ENCODE measurements at places on chromosomes 12 and 14.
A peak's percentile ranks its signal among the peaks of the same experiment; 100 is the strongest.

GRCh38 chr12:52622349-52622748, 4.0 kb upstream of the KRT73 start:
- no peak for DNase-seq

- DNase-seq, result no peak
Observed at GRCh38 chr12:122887819-122888212, 8.1 kb downstream of the VPS37B start.

- DNase-seq, result no peak
Observed at GRCh38 chr12:46451276-46452021, 78.9 kb upstream of the SLC38A2 start.

DNA sequence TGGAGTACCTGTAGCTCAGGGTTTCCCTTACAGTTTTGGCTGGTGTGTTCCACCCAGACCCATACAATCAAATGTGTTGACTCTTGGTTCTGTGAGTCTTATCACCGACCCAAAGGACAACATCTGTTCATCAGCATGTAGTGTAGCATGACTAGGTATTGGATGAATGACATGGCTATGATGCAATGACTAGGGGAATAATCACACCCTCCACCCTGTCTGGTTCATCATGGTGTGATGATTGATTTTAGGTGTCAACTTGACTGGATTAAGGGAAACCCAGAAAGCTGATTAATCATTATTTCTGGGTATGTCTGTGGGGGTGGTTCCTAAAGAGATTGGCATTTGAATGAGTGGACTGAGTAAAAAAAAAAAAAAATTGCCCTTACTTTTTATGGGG, 311.3 kb downstream of the DPF3 start:
- no peak for DNase-seq

DNA sequence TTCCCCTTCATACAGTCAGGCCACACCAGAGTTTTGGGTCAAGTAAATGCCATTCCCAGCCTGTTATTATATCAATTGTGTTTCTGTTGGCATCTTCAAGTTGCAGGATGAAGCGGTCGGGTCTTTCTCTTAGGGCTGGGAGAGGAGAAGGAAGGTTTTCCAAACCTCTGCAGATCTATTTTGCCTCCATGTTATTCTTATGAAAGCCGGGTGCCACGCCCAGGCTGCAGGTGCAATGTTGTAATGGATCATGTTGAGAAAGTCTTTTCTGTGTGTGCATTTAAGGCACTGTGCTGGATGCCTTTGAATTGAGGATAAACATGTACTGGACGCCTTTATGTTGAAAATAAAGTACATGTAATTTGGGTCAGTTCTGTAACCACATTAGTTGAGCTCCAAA, 164.4 kb upstream of the HIF1A start:
- DNase-seq, result no peak

- DNase-seq, result no peak
Observed at GRCh38 chr12:64876388-64877071, 52.1 kb downstream of the TBC1D30 start.

- no peak for DNase-seq
Observed at GRCh38 chr12:12070674-12071656, at the start of gene BCL2L14. BCL2L14 (plus strand) TSS chr12:12070939; CDS start chr12:12079306, 8,367 bp downstream.

DNA sequence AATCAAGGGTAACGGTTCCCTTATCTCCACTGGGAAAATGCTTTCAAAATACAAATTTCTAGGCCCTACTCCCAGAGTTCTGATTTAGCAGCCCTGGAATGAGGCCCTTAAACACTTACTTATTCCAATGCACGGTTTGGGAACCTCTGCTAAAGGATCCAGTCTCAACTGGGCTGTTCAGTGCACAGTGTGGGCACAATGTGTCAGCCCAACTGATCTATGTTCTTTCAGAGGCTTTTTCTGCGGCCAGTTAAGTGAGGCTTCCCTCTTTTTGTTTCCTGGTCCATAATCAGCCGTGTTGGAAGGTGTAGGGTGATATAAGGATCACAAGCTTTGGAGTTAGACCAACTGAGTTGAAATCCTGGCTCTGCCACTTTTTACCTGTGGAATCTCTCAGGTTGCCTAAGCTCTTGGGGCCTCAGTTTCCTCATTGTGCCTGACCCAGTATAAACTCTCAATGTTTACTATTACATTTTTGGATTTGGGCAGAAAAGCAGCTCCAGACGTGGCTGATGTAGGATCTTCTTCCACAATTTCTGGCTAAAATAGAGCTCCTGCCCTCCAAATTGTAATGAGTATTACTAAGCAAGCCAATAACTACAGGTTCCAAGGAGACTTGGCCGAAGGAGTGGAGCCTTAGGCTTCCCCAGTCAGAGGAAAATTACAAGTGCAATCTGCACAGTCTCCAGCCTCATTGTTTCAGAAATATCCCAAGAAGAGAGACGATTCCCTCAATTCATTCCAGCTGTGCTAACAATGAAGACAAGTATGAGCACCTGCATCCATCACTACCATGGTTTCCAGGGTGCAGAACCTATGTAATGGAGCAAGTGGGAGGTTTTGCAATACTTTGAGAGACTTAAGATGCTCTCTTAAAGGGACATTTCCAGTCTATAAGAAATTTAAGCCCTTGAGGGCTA, 2.3 kb upstream of the ANGEL1 start:
- no peak for DNase-seq

- no peak for DNase-seq
Observed at GRCh38 chr12:119784673-119785072, 92.4 kb downstream of the CIT start.

DNA sequence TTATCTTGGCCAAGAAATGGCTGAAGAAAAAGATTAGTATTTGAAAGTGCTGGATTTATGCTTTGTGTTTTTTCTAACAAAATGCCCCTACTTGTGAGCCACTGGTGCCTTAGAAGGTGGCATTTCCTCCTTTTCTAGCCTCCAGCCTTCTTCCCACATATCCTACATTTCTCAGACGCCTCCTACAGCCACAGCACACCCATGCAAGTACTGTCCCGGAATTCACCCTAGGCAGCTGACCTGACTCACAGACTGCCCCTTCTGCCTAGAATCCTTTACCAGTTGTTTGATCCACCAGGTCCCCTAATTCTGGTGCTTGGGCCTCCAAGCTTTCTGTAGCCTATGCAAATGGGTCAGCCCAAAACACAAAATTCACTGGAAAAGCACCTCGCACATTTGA, 166.0 kb downstream of the FOXN3 start:
- no peak for DNase-seq

DNA sequence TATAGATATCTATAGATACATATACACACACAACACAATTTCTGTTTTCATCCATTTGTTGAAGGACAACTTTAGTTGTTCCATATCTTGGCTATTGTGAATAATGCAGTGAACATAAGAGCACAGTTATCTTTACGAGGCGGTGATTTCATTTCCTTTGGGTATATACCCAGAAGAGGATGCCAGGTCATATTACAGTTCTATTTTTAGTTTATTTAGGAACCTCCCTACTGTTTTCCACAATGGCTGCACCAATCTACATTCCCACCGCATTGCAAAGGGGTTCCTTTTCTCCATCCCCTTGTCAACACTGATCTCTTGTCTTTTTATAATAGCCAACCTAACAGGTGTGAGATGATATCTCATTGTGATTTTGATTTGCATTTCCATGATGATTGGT, 143.4 kb upstream of the ARHGAP5 start:
- DNase-seq, result no peak

DNA sequence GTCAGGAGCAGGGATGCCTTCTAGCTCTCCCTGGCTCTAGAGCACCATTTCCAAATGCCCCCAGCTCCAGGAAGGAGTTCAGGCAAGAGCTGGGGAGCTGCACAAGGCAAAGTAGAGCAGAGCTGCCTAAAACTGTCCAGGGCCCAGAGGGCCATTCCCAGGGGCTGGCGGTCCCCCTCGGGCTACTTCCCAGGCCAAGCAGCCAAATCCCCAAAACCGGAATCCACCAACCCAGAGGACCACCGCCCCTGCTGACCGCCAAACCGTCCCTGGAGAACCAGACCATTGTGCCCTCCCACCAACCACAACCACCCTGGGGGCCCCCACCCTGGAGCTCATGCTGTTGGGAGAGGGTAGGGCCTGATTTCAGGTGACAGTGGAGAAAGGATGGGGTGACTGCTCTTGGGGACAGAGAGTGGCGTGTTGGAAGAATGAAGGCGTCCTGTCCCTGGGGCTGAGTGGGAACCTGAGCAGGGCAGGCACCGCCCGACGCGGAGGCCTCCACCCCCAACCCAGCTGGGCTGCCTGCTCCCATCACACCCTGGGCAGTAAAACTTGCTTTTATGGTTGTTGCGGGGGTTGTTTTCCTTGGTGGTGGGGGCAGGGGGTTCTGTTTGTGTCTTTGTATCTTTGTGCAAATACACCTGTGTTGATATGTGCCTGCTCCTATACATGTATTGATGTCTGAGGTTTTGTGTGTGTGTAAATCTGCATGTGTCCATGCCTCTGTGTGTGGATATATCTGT, 24.0 kb upstream of the KRT78 start:
- DNase-seq, result no peak

GRCh38 chr14:91869556-91869955, 2.2 kb upstream of the TC2N start:
- DNase-seq, result no peak

- no peak for DNase-seq
Observed at GRCh38 chr12:132646850-132647249, 28.3 kb downstream of the P2RX2 start.

GRCh38 chr12:54984658-54985376, at the start of gene TESPA1:
TESPA1 (minus strand) TSS chr12:54984762; CDS start chr12:54974562, 10,200 bp downstream.
- DNase-seq, result peak; percentile 70

GRCh38 chr14:95817271-95817670, 59.4 kb upstream of the TUNAR start:
- DNase-seq, result no peak

DNA sequence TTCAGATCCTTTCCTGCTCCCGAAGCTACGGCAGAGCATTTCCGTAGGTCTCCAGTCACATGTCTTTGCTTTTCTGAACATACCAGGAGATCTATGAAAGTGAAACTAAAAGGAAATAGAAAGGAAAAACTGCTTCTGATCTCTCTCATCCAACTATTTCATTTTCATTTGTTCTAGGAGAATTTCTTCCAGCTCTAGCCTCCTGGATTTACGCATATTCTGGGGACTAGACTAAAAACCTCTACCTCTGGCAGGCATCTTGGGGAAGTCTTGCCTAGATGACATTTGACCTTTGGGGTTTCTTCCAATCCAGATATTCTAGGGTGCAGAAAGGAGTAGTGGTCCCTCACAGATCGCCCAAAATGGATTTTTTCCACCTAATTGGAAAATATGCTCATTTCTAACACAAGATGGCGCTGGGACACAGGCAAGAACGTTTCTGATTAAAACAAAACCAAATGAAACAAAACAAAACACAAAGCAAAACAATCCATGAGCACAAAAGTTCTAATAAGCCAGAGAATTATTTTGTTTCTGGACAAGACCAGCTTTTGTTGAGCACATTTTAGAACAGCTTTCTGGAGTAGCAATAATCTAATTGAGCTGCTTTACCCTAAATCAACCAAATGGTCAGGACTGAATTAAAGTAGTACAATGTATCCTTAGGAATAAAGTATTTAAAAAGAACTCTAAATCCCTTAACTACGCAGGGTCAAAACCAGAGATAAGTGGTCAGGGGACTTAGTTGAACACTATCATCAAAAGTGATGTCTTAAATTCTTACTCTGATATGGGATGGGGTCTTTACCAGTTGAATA, 12.3 kb upstream of the PARP11 start:
- peak; percentile 16 for DNase-seq

GRCh38 chr12:72006766-72007165, 68.1 kb downstream of the TPH2 start:
- DNase-seq, result no peak

DNA sequence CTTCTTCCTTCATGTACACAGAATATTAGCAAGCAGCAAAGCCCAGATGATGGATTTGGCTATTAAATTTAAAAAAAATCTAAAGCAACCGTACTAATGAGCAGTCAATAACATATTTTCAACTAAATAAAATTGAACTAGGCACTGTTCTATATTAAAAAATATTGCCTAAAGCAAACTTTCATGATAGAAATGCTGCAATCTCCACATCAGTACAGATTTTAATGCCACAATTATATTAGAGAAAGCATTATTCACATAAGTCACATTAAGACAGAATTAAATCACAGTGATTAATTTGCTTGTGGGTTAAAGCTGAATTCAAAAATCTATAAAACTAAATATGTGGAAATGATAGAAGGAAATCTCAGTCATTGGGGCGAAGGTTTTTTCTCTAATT, 200.7 kb downstream of the KCNH5 start:
- DNase-seq, result no peak

DNA sequence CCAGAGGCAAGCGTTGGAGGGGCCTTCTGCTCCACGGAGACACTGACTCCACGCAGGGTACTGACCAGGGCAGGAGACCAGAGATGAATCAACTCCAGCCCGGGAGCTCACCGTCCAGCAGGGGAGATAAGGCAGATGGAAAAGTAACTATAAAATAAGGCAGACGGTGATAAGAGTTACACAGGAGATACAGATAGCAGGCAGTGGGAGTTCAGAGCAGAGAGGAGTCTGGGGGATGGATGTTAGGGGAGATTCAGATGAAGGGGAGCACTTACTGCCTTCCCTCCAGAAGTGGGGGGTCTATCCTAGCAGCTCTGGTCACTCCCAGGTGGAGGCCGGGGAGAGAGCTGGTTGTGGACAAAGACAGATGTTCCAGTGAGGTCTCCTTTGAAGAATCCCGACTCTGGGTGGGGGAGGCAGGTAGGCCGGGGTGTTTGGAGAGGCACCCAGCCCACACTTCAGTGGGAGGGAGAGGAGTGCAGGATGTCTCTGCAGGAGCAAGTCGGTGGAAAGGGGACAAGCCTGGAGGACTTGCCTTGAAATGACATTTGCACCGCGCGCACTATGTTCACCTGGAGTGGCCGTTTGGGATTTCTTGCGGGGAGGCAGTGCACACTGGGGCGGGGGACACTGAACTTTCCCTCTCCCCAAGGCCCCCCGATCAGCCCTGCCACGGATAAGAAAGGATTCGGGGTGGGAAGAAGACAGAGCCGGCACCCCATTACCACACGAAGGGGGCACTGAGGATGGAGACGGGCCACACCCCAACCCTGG, 1.2 kb downstream of the PITPNM2 start:
- DNase-seq, result no peak

GRCh38 chr12:99746538-99746937, 99.0 kb downstream of the GARIN6 start:
- DNase-seq, result no peak

DNA sequence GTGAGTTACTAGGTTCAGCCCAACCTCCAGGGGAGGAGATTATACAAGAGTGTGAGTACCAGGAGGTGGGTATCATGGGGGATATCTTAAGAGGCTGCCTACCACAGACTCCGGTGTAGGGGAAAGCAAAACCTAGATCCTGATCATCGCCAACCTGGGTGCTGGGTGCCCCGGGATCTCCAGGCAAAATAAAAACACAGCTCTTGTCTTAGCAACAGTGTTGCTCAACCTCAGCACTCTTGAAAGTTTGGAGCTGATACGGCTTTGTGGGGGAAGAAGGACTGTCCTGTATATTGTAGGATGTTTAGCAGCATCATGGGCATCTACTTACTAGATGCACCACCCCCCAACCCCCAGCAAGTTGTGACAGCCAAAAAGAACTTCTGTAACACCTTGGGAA, 74.5 kb downstream of the CCDC60 start:
- no peak for DNase-seq

DNA sequence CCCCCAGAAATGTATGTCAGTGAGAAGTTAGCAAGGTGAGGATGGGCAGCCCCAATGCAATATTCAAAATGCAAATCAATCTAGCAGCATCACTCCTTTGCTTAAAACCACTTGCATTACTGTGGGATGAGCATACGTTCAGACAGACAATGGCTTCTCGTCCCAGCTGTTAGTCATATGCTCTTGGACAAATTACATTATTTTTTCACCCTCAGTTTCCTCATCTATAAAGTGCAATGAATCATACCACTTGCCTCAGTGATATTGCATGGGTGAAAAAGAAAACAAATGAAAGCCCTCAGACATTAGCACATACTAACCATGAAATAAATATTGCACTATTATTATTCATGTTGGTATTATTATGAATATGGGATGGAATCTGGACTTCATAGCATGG, 132.3 kb downstream of the C12orf75 start:
- DNase-seq, result no peak
